ENCODE measurements at places on chromosomes 16 and 17.

DNA sequence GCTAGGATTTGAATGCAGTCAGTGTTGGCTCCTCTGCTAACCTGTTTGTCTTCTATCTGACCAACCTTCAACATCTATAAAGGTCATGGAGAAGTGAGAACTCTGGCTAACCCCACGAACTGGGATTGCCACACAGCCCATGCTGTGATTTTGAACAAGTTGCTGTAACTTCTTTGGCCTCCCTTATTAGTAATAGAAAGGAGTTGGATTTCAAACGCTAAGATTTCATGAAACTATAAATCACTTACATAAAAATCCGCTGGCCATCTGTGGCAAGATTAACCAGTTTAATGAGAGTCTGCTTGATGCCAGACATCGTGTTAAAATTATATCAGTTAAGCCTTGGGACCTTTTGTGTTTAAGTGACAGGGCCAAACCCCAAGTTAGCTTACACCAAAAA is 53.4 kb downstream of the HSD17B2 start:
- no peak for DNase-seq

- peak; percentile 21 for DNase-seq
These were observed 20.9 kb downstream of the AKTIP start for GRCh38 chr16:53482123-53482522.

DNA sequence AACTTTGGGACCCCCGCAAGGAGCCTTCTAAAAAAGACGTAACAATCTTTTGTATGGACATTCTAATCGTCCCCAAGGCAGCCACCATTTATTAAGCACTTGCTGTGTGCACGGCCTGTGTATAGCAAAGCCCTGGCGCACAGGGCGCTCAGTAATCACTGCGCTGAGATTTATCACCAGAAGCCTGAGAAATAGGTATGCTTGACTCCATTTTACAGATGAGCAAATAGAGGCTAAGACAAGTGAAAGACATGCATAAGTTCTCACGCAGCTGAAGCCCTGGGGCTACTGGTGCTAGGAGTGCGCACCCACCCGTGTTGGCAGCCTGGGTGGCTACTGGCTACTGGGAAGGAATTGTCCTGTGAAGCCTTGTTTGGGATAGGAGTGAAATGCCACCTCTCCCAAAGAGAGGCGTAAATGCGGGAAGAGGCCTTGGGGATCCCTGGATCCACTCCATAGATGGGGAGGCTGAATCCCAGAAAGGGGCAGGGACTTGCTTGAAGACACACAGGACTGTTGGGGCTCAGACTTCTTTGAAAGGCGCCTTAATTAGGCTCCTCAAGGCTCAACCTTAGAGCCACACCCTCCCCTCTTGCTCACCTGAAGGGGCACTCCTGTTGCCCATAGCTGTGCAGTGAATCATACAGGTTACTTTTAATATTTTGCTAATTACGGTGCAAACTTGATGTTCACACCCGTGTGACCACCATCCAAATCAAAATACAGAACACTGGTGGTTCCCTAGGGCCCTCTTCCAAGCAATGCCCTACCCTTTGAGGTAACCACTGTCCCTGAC is 634 bp upstream of the NATD1 start:
- no peak for DNase-seq

GRCh38 chr16:85383836-85384832 is 229.0 kb upstream of the GSE1 start:
- DNase-seq, result no peak

GRCh38 chr17:1047177-1047878 is 50.4 kb downstream of the TIMM22 start:
- DNase-seq, result peak; percentile 90

- no peak for DNase-seq
These were observed 43.9 kb upstream of the ZC3H18 start for GRCh38 chr16:88526008-88526905.

DNA sequence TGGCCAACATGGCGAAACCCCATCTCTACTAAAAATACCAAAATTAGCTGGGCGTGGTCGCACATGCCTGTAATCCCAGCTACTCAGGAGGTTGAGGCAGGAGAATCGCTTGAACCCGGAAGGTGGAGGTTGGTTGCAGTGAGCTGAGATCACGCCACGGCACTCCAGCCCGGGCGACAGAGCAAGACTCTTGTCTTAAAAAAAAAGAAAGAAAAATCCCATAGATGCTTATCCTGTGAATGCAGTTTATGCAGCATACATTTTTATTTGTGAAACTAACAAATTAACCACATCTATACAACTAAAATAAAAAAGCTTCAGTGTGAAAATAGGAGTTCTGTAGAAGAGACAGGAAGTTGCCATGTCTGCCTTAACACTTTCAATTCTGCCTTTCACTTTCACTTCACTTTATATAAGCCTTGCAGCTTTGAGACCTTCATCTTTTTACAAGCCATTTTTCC is 7.1 kb downstream of the IGSF6 start:
- peak; percentile 43 for DNase-seq

DNA sequence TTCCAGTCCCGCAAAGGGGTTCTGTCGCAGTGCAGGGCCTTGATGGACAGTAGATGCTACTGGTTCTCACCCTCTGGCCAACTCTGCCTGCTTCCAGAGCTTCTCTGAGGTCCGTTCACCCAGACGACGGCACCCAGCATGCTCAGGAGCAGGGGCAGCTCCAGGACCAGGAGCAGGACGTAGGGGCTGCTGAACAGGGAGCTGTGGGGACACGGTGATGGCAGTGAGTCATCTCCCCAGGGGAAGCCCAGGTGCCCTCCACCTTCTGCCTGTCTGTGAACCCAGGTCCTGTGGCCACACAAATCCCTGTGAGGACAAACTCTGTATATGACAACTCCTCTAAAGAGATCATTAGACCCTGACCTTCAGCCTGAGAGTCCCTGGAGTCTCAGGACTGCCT is 3.4 kb upstream of the CD300C start:
- no peak for DNase-seq

GRCh38 chr17:72008236-72008876 is 112.5 kb upstream of the SOX9 start:
- peak; percentile 55 for DNase-seq

GRCh38 chr17:82923366-82924113 is 83.7 kb upstream of the ZNF750 start:
- DNase-seq, result no peak

DNA sequence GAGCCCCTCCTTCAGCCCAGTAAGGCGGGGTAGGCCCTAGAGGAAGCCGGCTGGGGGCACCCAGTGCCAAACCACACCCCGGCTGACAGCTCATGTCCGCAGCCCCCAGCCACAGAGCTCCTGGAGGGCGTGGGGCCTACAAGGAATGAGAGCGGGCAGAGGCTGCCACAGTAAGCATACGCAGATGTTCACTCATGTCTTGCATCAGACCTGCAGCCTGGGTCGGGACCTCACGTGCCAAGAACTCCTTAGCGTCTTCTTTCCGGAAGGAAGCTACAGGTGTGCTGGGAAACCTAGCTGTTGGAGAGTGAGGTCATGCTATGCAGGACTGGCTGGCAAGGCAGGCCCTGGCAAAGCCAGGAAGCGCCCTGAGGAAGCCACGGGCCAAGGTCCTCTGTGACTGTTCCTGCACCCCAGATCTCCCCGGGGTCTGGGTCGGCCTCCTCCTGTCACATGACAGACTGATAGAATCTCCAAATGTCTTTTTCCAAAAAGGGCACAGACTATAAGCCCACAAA is 1.6 kb downstream of the ZNF598 start:
- DNase-seq, result peak; percentile 34

- no peak for DNase-seq
These were observed 12.9 kb downstream of the ENPP7 start for GRCh38 chr17:79743614-79744013.

GRCh38 chr16:66026211-66026610 is 340.3 kb upstream of the CDH5 start:
- no peak for DNase-seq

DNA sequence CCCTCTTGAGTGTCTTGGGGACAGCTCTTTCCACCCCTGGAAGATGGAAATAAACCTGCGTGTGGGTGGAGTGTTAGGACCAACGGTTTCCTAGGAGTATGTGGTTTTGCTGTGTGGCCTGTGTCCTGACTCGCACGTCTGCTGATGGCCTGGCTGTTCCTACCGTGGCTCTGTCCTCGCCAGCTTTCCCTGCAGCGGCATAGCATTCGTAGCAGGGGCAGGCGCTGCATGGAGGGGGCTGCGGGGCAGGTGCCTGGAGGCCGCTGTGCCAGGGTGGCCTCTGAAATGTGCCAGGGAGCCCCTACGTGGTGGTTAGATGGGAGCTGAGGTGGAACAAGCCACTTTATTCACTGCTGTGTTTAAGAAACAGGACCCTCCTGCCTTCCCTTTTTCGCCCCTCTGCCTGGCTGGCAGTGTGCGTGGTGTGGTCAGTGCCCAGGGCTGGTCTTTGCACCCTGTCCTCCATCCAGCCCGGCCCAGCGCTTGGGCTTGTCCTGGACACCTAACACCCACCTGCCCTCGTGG is 10.6 kb downstream of the SLC16A3 start:
- DNase-seq, result no peak

DNA sequence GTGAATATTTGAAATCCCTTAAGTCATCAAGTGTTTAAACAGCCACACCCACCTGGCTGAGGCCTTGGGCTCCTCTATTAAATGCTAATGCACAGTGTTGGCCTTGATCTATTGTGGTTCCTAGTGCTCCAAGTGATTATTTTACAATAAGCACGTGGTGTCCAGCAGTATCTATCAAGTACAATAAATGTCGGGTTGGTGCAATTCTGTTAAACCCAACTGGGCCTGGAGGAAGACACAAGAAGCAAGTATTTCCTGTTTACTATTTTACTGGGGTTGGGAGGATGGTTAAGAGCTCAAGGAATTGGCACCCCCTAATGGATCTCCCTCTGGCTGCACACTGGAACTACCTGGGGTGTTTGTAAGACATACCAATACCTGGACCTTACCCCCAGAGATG is 72.1 kb upstream of the HNF1B start:
- DNase-seq, result peak; percentile 13

DNA sequence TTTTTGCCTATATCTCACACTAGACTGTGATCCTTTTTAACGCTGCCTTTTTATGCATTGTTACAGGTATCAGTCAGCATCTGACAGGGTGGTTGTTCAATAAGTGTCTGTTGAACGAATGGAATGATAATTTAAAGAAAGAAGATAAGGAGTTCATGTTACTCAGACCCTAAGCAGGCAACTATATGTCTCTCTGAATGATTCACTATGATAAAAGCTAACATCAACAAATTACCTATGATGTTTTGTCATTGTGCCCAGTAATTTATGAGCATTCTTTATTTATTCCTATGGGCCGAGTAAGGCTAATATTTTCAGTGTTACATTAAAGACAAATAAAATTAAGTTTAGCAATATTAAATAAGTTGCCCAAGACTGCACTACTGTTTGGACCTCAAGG is 435.0 kb upstream of the KIF2B start:
- no peak for DNase-seq

- no peak for DNase-seq
These were observed 194.6 kb upstream of the DYNLRB2 start for GRCh38 chr16:80346111-80346632.

- DNase-seq, result peak; percentile 13
These were observed 26.7 kb downstream of the BBS2 start for GRCh38 chr16:56493126-56493525.

DNA sequence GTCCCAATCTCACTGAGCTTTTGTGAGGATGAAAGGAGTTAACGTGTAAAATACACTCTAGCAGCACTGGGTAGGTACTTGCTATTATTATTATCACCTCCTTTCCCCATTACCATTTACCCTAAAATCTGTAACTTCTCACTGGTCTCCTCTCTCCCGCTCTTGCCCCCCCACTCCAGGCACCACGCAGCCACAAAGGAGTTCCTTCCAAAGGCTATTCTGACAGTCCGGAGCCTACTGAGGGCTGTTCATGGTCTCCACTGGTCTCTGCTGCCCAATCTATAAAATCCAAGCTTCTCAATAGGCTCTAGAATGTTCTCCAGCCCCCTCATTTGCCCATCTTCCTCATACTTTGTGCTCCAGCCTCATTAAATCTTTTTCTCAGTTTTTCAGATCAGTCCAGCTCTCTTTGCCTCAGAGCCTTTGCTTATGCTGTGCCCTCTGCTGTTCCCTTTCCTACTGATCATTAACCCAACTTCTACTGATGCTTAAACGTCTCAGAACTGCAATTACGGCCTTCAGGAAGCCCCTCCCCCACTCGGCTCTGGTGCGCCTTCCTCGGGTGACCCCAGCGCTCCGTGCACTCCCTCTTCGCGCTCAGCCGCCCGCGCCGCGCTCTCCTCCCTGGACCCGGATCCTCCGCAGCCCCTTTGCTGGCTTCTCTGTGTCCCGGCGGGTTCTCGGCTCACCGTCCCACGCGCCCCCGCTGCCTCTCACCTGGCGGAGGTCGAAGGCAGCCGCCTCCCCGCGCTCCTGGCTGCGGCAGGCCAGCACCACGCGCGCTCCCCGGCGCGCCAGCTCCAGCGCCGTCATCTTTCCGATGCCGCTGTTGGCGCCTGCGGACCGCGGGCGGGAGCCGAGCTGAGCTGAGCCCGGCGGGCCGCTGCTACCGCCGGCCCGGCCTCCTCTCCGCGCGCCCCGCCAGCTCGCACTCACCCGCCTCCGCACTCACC is 737 bp downstream of the DHRS13 start:
- no peak for DNase-seq

DNA sequence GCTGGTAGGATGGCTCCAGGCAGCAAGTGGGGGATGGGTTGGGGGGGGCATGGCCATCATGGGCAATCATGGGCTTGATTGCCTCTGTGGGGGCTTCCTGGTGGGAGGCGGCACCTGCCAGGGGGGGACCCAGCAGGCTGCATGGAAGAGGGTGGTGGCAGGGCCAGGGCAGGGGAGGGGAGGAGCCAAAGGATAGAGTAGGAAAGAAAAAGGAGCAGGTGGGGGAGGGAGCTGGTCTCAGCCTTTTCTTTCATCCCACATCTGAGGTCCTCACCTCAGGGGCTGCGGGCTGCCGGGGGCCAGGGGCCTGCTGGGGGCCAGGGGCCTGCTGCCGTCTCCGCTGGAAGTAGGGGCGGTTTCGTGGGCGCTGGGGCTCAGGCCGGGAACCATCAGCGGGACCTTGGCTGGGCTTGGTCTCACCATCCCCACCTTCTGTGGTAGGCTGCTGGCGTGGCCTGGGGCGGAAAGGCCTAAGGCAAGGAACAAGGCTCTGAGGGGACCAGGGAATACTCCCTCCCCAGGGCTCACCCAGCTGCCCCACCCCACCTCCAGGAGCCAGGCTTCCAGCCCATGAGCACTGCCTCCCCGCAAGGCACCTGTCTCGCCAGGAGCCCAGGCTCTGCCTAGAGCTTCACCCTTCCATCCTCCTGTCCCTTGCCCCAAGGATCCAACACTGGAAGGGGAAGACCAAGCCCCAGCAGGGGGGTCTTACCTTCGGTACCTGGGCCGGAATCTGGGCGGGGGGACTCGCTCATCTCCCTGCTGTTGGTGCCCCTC is 5.0 kb downstream of the YBX2 start:
- DNase-seq, result no peak

GRCh38 chr17:70961341-70961740 is 792.0 kb downstream of the KCNJ2 start:
- DNase-seq, result peak; percentile 24

DNA sequence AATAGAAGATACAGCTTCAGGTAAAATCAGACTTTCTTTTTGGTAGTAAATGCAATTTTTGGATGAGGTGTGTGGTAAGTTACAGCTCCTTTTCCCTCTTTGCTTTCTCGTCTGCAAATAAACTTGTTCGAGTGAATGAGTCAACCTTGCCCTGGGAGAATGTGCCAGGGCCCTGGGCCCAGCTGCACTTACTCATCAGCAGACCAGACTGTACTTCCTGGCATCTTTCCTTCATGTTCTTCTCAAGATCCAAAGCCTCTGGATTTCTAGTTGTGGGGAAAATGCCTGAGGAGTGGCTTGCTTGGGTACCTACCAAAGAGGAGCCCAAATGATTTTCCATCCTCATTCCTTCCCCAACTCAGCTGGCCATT is 5.4 kb upstream of the G6PC1 start:
- peak; percentile 90 for DNase-seq

Measured in IMR-90 (cell line).